Myocyte (in vitro differentiated cells): ENCODE measurements at places on chromosomes 6 and 20. TPM values are rescaled to one million over a fixed set of nuclear protein-coding genes. Genes with fewer than 3 reads are reported as not detected.

DNA sequence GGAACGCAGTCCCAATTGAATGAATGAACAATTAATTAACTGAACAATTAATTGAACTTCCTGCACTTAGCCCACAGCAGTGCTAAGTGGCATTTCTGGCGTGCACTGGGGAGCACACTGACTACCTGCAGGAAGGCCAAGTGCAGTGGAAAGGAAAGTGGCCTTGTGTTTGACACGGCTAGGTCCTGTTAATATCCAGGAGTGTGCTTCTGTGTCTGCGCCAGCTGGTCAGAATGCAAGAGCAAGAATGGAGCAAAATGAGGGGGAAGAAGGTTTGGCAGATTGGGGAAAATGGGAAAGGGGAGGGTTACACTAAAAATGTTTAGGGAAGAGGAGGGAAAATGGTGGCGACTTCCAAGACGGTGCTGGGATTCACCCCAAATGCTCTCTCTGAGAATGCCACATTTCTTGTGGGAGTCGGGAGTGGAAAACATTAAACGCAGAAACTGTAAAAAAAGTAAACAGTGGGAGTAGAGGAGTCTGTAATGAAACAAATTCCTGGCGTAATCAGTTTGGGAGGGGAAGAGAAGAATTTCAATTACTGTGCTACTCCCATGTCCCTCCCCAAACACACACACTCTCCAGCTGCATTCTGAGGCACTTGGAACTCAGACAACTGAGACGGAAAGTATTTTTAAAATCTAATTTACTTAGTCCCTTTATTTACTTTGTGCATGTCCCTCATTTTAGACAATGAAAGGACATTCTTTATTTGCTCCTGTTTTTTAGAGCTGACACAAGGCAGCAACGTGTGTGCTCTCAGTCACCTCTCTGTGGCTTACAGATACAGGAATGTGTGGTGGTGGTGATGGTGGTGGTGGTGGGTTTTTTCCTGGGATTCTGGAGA, 64.1 kb downstream of the CLIC5 start:
- DNase-seq, result peak; percentile 10

GRCh38 chr6:147825848-147826247, 317.4 kb downstream of the SAMD5 start:
- no peak for DNase-seq

IP6K3 gene
- 70.3 and 72.6 TPM in 2 replicates for total RNA-seq

- no peak for DNase-seq
These were observed 64.2 kb upstream of the TFAP2D start for GRCh38 chr6:50649086-50649485.

DNA sequence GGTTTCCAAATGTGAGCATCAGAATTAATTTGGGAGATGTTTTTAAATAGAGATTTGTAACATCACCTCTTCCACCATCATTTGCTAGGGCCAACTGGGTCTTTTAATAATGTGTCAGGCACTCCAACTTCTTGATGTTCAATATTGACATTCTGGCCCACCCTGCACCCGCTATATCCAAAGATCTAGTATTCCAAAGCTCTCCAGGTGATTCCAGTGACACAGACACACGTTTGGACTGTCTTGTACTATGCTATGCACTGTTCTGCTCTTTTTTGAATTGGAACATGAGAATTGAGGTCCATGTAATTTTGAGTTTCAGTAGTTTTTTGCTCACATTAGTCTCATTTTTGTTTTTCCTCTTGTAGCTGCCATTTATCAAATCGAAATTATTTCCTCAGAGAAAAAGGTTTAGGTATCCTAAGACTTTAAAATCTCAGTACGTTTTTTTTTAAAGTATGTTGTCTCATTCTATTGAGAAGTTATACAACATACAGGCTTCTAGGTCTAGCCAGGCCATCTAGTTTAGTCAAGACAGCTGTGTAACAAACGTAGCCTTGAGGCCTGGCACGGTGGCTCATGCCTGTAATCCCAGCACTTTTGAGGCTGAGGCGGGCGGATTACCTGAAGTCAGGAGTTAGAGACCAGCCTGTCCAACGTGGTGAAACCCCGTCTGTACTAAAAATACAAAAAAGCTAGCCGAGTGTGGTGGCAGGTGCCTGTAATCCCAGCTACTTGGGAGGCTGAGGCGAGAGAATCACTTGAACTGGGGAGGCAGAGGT, 3.1 kb downstream of the BICRAL start:
- no peak for DNase-seq

GRCh38 chr6:90420500-90420899, 123.9 kb upstream of the BACH2 start:
- no peak for DNase-seq

PROCR gene
- total RNA-seq, result 3.5 and 3.6 TPM in 2 replicates

GRCh38 chr6:75481936-75482593, 11.5 kb downstream of the FILIP1 start:
- DNase-seq, result peak; percentile 84

DNA sequence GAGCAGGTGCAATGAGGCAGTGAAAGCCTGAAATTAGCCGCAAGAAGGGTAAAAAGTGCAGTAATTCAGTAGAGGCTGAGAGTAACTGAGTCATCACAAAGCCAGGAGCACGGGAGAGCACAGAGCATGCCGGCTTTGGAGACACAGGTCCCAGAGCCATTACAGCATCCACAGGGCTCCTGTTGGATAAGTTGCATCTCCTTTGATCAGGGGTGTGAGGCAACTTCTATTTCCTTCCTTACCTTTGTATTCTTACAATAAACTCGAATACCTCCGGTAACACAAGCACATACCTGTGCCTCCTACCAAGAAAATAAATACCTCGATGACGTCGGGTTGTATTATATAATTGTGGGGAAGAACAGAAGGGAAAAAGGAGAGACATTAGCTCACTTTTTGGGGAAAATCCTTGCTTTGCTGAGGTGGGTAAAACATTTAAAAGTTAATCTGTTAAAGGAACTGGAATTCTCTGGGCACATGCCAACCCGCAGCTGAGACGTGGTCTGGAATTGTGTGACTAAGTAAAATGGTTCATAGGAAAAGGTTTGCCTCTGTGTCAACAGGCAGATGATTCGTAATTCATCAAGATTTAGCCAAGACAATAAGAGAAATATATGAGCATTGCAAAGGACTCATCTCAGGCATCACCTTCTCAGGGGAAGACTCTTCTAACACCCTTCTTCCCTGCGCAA, 360.7 kb upstream of the ZFP64 start:
- peak; percentile 71 for DNase-seq

DNA sequence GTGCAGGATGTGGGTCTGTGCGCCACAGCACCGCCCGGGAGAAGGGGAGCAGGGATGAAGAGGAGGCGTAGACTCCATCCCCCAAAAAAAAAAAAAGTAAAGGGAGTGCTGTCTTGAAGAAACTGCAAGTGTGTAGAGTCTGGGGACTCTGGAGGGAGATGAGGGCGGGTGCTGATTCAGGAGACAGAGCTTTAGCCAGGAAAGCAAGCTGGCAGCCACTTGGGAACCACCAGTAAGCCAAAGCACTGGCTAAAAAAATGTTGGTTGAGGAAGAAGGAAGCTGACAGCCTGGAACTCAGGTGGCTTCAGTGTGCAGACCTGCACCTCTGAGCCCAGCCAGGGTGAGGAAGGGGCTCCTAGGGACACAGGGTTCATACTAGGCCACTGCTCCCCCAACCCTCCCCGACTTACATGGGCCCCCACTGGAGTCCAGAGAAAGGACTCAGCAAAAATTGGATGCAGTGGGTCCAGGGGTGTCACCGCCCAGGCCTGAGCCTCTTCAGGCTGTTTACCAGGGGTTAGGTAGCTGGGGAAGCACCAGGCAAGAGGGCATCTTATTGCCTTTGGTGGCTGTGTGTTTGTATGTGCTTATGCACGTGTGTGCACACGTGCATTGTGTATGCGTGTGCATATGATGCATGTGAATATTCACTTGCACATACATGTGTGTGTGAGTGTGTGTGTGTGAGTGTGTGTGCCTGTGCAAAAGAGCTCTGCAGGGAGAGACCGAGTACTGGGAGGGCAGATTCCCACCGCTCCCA, 153.5 kb upstream of the MLN start:
- DNase-seq, result no peak

IMPG1 gene
- not detected in 2 replicates for total RNA-seq

ARHGAP18 gene
- 17.1 and 18.4 TPM in 2 replicates for total RNA-seq

DNA sequence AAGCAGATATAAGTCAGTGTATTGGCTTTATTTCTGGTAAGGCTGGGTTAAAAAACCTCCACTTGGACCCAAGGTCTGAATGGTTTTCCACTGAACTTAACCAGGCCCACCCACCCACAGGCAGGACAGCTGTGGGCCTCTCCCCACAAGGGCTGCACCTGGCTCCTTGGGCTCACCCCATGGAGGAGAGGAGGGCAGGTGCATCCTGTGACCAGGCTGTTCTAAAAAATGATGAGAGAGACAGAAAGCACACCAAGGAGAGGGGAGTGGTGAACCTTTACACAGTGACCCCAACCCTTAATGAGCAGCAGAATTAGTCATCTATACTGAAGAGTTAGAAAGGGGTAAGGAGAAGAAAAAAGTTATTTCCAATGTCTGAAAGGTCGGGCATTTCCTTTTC, 34.5 kb upstream of the DUSP22 start:
- DNase-seq, result no peak

- no peak for DNase-seq
These were observed 227.5 kb upstream of the MYLIP start for GRCh38 chr6:15901141-15902115.

DNA sequence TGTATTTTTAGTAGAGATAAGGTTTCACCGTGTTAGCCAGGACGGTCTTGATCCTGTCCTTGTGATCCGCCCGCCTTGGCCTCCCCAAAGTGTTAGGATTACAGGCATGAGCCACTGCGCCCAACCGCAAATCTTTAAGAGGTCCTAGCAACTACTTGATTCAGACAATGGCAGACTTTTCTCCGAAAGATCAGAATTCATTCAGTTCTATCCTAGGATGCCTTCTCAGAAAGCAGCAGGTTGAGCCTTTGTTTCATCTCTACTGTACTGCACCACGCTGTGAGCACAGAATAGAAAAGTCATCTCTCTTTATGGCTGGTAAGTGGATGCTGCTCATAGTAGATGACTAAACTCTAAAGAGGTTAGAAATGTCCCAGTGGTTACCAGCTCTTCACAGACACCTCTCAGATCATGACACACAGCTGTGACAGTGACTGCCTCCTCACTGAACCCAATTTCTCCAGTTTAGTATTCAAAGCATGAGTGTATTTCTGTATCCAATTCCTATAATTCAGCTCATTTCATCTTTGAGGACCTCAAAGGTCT, 6.0 kb upstream of the HSF2 start:
- no peak for DNase-seq

DNA sequence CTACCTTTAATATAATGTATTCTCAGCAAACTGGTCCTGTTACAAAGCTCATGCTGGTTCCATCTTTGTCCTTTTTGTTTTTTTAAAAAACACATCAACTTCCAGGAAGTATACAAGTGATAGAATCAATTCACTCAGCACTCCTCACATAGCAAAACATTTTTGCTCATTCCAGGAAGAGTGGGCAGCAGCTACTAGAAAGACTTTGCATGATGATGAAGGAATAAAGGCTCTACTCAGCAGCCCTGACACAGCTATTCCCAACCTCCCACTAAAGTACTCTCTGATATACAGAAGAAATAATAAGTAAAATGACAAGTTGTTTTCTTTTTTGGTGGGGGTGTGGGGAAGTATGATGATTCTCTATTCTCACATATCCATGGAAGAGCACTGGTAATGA, 61.2 kb downstream of the RGS17 start:
- no peak for DNase-seq

GRIK2 gene
- 9.2 and 14.3 TPM in 2 replicates for total RNA-seq

HLA-DPA1 gene
- 0.27 and 0.68 TPM in 2 replicates for total RNA-seq

DNA sequence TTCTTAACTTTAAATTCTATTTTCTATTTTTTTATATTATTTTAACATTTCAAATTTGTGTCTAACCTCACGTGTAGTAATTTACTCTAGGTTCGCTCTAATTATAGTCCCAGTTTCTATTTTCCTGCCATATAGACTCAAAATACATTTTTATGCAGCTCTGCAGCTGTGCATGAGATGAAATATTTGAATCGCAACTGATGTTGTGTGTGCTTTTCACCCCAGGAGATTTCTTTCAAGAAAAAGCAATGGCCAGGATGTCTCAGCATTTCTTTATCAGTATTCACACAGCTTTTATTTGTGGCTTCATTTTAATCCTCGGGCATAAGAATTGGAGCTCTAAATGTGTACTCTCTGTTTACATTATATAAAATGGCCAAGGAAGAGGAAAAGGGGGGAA, 157.6 kb downstream of the HDGFL1 start:
- DNase-seq, result no peak

DNA sequence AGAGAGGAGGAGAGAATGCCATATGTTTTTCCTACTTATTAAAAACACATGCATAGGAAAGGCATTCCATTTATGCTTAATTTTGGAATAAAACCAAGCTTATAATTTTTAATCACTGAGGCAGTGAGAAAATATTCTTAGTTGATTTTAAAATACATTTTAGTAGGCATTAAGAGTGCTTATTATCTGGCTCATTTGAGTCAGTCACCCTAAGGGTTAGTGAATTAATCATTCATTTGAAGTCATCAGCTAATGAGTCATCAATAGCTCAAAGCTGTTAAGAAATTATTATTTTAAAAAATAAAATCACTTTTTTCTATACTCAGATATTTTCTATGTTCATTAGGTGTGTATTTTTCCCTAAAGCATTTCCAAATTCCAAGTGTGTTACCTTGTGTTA, 81.6 kb downstream of the TMEM200A start:
- DNase-seq, result no peak

GRCh38 chr20:44023515-44024371, 109.1 kb downstream of the TOX2 start:
- DNase-seq, result peak; percentile 32

DNA sequence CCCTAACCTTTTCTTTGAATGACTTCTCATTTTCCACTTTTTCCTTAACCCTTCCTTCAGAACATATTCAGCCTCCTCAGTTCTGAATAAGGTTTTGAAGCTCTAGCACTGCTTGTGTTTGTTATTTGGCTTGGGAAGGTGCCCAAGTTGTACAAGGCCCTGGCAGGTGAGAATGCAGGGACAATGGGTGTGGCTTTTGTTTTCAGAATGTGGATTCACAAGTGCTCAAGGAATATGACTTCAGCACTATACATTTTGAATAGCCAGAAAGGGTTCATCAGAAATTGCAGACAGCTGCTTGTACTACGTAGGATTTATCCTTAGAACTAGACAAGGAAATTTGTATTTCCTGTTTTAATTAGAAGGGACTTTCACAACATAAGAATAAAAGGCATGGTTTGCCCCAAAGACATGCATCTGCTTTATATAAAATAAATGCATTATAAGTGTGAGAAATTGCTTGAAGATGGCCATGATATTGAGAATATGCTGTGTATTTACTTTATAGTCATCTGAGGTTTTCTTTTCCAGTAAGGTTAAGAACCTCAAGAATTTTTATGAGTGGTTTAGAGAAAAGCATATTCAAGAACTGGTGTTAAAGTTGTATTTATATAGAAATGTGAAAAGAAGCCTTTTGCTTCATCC, 29.3 kb upstream of the PRDM1 start:
- peak; percentile 38 for DNase-seq

- DNase-seq, result no peak
These were observed 656.6 kb downstream of the KIF16B start for GRCh38 chr20:15916623-15917022.
